ENCODE measurements at places on chromosomes 5 and 9.

DNA sequence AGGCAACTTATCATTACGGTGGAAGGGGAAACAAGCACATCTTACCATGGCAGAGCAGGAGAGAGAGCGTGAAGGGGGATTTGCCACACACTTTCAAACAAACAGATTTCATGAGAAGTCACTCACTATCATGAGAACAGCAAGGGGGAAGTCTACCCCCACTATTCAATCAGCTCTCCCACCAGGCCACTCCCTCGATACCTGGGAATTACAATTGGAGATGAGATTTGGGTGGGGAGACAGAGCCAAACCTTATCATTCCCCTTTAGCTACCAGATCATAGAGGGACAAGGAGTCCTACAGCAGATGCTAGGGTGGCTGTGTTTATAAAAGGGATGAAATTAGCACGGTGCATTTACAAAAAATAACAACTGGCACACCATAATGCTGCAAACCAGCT, 2149.4 kb upstream of the ACO1 start:
- no peak for DNase-seq

- no peak for DNase-seq
Measured at GRCh38 chr9:135958485-135958884, 2.7 kb downstream of the UBAC1 start.

DNA sequence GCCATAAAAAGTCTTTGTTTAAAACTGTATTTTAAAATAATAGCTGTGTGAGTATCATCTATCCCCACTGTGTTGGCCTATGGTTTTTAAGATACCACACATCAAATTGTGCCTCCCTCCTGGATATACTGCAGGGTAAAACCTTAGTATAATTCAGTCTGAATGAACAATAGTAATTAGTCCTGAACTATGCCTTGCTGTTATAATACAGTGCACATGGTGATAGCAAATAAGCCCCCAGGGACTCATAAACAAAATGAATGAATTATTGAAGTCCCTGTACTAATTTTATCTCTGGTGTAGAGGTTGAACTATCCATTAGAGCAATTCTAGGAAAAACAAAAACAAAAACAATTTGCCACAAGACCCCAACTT, 142.7 kb upstream of the ADAMTSL1 start:
- DNase-seq = no peak

GRCh38 chr9:134641990-134642384, 384 bp downstream of the COL5A1 start:
- no peak for DNase-seq

- DNase-seq = no peak
Measured at GRCh38 chr5:124697501-124697900, 48.9 kb downstream of the ZNF608 start.

GRCh38 chr9:132595319-132595718, 12.9 kb downstream of the BARHL1 start:
- DNase-seq = no peak

GRCh38 chr5:67003935-67004729, 192.5 kb downstream of the CD180 start:
- DNase-seq = peak; percentile 86

DNA sequence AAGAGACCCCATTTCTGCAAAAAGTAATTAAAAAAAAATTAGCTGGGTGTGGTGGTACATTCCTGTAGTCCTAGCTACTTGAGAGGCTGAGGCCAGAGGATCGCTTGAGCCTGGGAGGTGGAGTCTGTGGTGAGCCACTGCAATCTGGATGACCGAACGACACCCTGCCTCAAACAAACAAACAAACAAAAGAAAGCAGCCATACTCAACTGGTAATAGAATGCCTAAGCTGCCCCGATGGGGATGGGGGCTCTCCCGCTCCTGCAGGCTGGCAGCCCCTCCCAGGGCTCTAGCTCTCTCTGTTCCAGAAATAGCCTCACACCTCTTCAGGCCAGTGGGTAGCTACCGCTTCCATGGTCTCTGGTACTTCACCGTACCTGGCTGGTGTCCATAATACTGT, 241.8 kb downstream of the FANCC start:
- DNase-seq = no peak

- no peak for DNase-seq
Measured at GRCh38 chr9:27703216-27703980, 130.1 kb upstream of the C9orf72 start.

GRCh38 chr9:17824191-17824590, 245.3 kb downstream of the SH3GL2 start:
- peak; percentile 60 for DNase-seq

DNA sequence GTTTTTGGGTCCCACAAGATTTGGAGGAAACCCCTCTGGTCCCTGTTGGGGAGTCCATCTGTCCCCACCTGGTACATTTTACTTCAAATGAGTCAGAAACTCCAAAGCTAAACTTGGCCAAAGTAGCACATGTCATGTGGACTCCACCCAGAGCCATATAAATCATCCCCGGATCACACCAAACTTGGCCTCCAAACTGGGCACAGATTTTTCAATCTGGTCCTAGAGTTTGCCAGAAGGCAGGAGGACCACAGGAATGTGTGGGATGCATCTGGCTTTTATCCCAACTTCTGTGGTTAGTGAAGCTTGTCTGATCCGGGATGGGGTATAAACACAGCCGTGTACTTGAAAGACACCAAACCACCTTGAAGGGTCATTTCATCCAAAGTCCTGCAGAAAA, 66.3 kb downstream of the MAT2B start:
- peak; percentile 86 for DNase-seq

- no peak for DNase-seq
Measured at GRCh38 chr5:32572778-32573480, 12.4 kb upstream of the SUB1 start.

GRCh38 chr9:70438341-70438928, 24.0 kb upstream of the KLF9 start:
- peak; percentile 57 for DNase-seq

DNA sequence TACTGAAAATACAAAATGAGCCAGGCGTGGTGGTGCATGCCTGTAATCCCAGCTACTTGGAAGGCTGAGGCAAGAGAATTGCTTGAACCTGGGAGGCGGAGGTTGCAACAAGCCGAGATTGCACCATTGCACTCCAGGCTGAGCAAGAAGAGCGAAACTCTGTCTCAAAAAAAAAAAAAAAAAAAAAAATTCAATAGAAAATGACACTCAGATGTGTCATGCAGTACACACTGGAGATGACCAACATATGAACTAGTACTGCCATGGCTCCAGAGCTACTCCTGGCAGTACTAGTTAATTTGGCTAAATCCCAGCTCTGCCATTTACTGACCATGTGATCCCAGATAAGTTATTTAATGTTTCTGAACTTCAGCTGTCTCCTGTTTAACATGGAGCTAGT, 7.3 kb downstream of the ATOX1 start:
- peak; percentile 50 for DNase-seq

DNA sequence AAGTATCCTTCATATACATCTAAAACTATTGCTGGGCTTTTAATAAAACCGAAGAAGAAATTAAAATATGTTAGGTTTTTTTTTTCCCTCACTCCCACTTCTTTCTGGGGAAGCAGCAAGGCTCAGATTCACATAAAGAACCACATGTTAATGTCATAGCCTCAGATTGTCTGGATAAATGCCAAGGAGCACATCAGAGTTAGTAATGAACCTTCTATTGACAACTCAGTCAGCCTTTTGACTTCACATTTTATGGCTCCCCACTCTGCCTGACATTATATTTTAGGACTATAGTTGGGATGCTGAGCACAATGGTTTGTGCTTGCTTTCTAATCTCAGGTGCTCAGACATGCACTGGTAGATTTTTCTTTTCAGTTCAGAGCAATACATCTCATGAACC, 21.8 kb downstream of the DMAC1 start:
- no peak for DNase-seq

- DNase-seq = no peak
Measured at GRCh38 chr9:15961217-15961616, 408.4 kb downstream of the CCDC171 start.

- no peak for DNase-seq
Measured at GRCh38 chr5:2259494-2260107, 376.9 kb upstream of the IRX4 start.

GRCh38 chr5:133933169-133933509, 35.3 kb downstream of the C5orf15 start:
- no peak for DNase-seq

DNA sequence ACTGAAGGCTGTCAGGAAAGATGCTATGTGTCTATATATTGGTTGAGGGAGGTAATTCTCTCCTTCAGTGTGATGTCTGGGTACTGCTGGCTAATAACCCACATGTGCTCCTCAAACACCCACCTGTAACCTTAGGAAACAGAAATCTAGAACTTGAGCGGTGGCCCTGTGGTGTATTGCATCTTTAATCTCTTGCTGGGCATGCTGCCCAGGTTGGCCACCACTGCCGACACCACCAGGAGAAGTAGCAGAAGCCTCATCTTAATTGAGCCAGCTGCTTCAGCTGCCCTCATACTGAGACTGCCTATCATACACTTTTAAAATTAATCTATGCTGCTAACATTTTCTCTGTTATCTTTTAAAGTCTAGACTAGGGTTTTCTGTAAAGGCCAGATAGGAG, 103.5 kb upstream of the C5orf63 start:
- no peak for DNase-seq

GRCh38 chr9:137455359-137455991, 3.7 kb downstream of the NSMF start:
- no peak for DNase-seq

GRCh38 chr5:157172403-157172802, 6.3 kb upstream of the GARIN3 start:
- peak; percentile 16 for DNase-seq

GRCh38 chr9:87642330-87643106, 83.4 kb upstream of the CTSL start:
- DNase-seq = no peak

DNA sequence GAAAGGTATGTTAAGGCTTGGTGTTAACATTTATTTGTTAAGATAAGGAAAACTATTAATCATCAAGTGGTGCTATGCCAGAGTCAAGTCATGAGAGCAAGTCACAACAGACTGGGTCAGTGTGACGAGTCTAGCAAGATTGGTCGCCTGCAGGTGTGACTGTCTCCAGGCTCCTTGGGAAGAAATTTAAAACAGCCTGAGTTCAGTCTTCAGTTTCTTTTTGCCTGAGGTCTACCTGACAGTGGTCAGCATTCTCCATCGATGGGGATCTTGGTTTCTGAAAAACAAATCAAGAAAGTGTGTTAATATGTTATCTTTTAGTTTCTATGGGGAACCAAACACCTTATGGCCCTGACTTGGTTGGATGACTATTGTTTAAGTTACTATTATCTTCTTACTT, 56.3 kb downstream of the CETN3 start:
- no peak for DNase-seq

DNA sequence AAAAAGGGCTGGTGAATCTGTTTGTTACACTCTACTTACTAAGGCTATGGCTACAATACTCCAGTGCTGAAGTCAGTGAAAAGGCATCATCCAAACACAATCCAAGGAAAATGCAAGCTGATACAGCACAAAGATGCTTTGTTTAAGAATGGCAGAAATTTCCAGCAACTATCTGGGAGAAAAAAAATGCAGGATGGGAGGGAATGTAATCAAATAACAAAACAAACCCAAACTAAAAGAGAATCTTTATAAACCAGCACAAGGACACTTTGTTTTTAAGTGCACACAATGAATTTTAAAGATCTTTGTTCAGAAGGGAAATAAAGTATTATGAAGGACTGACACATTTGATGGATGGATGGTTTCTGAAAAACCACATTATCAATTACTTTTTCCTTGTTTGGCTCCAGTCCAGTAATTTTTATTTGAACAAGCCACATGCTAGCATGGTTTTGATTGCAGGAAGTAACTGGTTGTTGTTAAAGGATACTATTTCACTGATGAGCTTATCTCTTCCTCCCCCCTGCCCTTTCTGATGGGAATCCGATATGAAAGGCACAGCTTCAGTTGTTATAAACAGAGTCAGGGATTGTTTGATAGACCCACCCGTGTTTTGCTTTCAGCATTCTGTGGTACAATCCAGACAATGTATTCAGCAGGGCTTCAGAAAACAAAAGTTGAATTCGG, 12.1 kb upstream of the TLE4 start:
- no peak for DNase-seq

DNA sequence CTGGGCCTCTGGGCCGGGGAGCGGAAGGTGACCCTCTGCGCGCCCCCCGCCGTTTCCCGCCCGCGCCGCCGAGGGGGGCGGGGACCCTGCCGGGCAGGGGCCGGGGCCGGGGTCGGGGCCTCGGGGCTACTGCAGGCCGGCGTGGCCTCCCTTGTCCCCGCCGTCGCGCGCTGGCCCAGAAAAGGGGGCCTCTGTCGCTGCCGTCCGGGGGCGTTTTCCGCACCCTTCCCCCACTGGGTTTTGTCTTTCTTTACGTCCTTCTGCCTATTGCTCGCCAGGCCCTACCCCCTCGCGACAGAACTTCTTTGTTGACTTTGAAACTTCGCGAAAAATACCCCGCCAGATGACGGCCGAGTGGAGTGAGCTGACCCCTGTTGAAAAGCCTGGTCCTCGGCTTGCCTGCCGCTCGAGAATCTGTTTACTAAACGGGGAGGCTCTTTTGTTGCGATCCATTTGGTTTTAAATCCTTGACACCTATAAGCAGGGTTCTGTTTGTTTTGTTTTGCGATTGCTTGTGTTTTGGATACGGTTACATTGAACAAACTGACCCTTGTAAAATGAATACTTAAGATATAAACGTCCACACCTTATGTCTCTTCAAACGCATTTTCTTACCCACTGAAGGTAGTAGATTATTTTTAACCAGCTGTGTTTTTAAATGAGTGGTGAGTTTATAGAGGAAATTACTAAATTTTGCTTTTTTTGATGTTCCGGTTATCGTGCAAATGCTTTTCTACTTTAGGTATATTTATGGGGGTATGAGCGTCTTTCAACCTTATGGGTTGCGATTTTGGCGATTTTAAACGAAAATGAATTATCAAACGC, 765 bp downstream of the MARCHF6 start:
- DNase-seq = peak; percentile 54

DNA sequence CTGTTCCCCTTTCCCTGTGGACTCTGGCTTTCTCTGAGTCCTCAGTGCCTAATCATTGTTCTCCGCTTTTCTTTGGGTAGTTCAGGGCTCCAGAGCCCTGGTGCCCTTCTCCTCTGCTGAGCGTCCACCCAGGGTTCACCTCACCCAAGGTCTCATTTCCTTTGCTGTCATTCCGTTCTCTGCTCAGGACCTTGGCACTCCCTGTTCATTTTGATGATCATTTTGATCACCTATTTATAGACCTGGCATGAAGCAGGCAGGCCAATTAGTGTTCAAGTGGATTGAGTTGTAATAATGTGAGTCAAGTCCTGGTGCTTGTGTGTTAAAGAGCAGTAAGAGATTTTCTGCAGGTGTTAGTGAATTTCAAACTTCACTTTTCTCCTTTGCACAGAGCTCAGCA, 3.6 kb downstream of the TRIO start:
- no peak for DNase-seq
